ENCODE measurements at places on chromosomes 2 and 18.

DNA sequence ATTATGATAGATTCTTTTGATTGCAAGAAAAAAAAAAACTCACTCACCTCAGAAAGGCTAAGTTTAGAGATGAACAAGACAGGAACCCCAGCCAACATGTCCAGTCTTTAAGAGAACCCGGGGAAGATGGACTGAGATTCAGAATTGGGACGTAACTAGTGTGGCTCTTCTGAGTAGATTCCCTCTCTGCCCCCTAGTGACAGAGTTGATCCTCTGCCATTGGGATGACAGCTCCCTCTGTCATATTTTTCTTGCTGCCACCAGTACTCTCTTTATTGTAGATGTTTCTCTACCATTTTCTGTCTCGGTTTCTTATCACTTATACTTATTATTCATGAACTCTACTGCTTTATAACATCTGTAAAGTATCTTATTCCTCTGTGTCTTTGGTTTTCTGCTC is 77.7 kb downstream of the GULP1 start:
- DNase-seq = no peak

DNA sequence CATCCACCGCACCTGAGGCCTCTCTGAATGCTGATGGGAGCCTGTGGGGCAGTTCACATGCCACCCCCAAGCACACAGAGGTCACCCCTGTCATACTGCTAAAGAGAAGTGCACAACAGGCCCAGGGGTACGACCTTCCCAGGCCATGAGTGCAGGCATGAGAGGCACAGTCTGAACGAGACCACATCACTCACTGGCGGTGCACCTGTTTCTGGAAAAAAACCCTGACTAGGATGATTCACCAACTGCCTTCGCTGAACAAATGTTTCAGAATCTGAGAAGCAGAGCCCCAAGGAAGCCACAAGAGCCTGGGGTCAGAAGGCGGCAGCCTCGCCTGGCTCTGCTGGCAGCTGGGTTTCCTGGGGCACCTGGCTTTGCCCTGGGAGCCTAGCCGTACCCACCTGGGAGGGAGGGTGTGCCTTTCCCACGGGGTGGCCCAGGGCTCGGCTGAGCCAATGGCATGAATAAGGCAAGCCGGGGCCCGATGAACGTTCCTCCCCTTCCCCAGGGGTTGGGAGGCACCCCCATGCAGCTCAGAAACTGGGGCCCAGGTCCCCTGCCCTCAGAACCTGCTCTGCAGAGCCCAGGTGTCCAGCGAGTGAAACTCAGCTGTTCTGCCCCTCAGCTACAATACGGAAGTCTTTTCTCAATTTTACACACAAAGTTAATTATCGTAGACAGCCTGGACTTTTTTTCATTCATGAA is 73.8 kb downstream of the HDAC4 start:
- DNase-seq = peak; percentile 38

DNA sequence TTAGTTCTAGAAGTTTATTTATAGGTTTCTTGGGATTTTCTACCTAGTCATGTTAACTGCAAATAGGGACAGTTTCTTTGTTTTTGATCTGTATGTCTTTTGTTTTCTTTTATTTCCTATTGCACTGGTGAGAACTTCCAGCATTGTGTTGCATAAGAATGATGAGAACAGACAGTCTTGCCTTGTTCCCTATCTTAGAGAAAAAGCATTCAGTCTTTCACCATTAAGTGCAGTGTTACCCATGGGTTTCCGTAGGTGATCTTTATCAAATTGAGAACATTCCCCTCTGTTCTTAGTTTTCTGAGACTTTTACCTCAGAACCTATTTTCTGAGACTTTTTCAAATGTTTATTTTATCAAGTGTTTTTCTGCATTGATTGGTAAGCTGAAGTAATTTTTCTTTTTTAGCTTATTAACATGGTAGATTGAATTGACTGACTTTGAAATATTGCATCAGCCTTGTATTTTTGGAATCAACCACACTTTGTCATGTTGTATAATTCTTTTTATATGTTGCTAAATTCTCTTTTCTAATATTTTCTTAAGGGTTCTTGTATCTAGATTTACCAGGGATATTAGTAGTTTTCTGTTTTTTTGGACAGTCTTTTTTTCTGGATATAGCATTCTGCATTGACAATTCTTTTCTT is 17.2 kb downstream of the MFSD6 start:
- no peak for DNase-seq

- DNase-seq = no peak
Measured at GRCh38 chr2:3121601-3122000, 256.0 kb downstream of the EIPR1 start.

GRCh38 chr18:34609986-34610648 is 100.0 kb upstream of the DTNA start:
- DNase-seq = no peak

DNA sequence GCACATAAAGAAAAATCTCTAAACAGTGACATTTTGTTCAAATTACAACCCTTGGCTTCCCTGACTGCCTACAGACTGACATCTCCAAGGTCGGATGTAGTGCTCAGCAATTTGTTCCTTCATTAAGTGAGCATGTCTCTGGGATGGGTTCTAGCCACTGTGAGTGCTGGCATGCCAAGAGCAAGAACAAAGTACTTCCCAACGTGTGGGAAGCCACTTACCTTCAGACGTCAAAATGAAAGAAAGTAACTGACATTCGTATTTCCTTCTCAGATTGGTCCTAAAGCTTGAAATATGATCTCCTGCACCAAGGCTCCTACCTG is 193.8 kb downstream of the SLC8A1 start:
- DNase-seq = no peak

DNA sequence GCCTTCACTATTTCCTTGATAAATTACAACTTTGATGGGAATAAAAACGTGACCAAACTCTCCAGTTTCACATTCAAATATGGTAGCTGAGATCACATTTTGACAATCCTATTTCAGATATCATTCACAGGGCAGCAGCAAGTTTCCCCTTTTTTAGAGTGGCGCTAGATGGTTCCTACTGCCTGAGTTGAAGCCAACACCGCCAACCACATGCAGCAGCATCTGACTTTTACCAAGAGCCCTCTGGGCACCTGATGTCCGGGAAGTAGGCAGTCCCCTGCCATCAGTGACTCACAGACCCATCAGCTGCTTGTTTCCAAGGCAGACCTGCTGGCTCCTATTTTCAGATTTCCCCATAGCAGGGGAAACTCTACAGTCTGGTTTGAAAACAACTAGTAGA is 4.0 kb upstream of the MREG start:
- DNase-seq = no peak
